ENCODE measurements at places on chromosomes 6 and 20.

- no peak for DNase-seq
Measured at GRCh38 chr6:12235341-12235740, 54.8 kb upstream of the EDN1 start.

DNA sequence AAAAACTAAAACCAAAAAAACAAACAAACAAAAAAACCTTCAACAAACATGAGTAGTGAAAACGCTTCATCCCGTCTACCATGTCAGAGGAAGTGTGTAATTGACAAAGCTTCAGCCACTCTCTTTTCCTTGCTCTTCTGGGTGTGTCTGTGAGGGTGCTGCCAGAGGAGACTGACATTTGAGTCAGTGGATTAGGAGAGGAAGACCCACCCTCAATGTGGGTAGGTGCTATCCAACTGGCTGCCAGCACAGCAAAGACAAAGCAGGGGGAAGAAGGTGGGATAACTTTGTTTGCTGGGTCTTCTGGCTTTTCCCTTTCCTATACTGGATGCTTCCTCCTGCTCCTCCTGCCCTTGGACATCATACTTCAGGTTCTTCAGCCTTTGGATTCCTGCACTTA lies 145.6 kb downstream of the TASP1 start:
- no peak for DNase-seq

- no peak for DNase-seq
Measured at GRCh38 chr20:1566701-1567100, 9.2 kb upstream of the SIRPD start.

DNA sequence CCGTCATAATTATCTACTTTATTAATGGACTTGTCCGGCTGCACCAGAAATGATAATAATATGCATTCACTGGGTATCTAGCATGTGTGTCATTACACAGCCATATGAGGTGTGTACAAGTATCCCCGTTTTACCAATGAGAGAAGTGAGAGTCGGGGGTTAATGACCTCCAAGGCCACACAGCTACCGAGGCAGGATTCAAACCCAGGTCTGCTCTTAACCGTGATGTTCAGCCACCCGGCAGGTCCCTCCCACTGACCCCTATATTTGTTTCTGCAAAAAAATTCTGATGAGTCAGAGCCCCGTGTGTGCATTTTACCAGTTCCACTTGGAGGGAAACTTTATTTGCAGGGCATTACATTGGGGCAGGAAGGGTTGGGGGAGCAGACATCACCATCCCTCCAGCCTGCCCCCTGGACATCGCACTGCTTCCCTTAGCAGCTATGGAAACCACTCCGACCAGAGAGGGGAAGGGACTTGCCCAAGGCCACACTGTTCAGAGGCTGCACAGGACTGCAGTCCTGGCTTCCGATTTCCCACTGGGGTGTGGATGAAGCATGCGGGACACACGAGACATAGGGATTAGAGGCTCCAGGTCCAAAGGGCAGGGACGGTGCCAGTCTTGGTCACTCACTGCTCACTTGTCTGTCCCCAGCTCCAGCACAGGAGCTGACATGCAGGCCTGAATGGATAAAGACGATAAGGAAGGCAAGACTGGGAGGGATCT lies 10.1 kb upstream of the SRC start:
- no peak for DNase-seq

- no peak for DNase-seq
Measured at GRCh38 chr20:63686492-63687321, 9.7 kb upstream of the TNFRSF6B start.

DNA sequence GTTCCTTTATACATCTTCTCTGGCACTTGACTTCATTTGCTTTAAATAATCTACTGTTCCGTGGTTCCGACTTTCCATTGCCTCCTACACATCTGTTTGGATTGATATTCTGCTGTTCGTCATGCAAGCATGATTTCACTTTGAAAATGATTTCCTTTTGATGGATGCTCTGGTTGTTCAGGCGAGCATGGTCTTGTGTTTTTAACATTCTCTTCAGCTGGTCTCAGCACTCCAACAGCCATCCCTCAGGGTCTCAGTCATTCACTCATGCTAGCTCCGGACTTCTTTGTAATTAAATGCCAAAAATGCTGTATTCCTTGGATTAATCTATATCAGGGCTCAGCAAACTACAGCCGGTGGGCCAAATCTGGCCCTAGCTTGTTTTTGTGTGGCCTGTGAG lies 27.2 kb upstream of the SPACA1 start:
- peak; percentile 14 for DNase-seq

GRCh38 chr6:10484912-10485311 lies 36.2 kb upstream of the GCNT2 start:
- no peak for DNase-seq

- DNase-seq: no peak
Measured at GRCh38 chr6:149154261-149154821, 163.2 kb upstream of the TAB2 start.

GRCh38 chr6:156994215-156995076 lies 217.3 kb downstream of the ARID1B start:
- no peak for DNase-seq

DNA sequence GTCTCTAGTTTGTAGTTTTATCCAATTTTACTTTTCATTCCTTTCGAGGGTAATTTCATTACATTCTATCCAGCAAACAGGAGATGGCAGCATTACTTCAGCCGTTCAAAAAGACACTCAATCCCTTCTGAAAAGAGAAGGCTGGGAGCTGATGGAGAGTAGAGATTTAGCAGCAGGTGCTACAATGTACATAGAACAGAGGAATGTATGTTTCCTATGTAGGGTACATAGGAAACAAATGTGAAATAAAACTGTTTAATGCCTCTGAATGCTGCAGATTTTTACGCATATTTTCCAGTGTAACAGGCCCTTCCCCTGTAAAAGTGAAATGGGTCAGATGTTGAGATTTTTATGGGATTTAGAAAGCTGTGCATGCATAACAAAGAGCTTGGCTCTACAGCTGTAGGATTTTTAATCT lies 16.0 kb downstream of the RPS12 start:
- peak; percentile 25 for DNase-seq

All from OCI-LY7 (cell line).